ENCODE measurements at places on chromosomes 6 and 20.

- DNase-seq = no peak
These were observed 56.2 kb downstream of the ADGRF1 start for GRCh38 chr6:46985943-46986342.

DNA sequence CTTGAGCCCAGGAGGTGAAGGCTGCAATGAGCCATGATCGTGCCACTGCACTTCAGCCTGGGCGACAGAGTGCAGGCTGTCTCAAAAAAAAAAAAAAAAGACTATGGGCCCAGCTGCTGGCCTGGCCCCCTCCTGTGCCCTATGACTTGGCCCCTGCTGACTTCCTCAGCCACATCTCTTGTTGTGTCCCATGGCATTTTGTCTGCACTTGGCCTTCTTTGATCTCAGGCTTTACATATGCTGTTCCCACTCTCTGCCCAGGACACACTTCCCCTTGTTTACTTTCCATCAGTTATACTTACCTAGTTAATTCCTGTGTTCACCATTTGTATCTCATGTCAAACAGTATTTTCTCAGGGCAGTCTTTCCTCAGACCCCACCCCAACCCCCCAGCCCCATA, 44.5 kb downstream of the RPRD1B start:
- DNase-seq = no peak

GRCh38 chr20:61950641-61951071, 115.0 kb downstream of the TAF4 start:
- no peak for DNase-seq

DNA sequence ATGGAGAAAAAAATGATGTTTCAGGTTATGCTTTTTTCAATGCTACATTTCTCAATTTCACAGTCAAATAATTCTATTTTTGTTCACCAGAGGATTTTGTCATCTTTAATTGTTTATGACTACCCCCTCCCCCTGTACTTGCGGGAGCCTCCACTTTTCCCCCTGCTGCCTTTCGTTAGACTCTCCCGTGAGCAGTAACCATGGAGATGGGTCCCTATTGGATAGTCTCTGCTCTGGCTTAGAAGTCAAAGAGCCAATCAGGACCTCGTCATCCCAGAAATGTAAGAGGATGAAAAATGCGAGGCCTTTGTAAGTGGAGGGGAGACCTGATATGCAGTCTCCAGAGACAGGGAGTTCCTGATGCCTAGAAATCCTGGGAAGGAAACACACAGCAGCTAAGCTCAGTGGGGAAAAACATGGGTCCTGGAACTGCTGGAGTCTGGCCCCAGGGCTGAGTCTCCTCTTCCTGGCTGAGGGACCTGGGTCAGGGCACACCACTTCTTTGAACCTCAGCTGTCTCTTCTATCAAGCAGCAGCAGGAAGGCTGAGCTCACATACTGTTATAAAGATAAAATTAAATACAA, 298.7 kb downstream of the TSHZ2 start:
- no peak for DNase-seq

- DNase-seq = no peak
These were observed 612.3 kb upstream of the BTBD3 start for GRCh38 chr20:11305406-11305805.

DNA sequence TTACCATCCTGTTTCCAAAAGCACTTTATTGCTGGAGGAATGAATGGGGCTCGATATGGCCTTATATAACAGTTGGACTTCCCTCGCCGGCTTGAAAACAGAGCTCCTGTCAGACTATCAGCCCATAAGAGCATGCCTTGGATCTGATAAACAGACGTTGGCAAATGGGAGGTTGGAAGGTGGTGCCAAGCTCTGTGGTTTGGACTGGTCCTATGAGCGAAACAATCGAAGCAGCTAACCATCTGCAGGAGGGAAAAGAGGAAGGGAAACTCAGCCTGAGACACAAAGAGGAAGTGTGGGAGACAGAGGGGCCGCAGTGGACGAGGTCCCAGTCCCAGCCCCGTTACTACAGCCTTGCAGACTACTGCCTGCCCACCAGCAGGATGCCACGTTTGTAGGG, 92.9 kb downstream of the TFAP2C start:
- DNase-seq = no peak

GRCh38 chr6:143139239-143139784, 78.6 kb downstream of the AIG1 start:
- no peak for DNase-seq

- DNase-seq = peak; percentile 97
These were observed 103.7 kb downstream of the TOX2 start for GRCh38 chr20:44018259-44018941.

GRCh38 chr20:13995086-13995665, at the start of gene MACROD2:
MACROD2 (plus strand) TSS chr20:13995516.
- DNase-seq = peak; percentile 94

DNA sequence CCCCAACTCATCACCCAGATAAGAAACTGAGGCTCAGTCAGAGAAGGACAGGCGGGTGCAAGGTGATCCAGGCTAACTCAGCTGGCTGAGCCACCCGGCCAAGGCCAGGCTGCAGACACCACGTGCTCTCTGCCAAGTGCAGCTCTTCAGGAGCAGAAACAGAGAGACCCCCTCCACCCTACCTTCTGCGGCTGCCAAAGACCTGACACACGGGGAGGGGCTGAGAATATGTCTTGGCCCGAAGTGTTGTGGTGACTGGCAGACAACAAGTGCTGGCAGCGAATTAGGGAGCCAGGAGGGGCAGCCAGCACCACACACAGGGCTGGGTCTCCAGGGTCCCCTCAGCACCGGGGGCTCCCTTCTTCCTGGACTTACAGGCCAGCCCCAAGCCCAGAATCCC, 22.5 kb downstream of the PREX1 start:
- no peak for DNase-seq

DNA sequence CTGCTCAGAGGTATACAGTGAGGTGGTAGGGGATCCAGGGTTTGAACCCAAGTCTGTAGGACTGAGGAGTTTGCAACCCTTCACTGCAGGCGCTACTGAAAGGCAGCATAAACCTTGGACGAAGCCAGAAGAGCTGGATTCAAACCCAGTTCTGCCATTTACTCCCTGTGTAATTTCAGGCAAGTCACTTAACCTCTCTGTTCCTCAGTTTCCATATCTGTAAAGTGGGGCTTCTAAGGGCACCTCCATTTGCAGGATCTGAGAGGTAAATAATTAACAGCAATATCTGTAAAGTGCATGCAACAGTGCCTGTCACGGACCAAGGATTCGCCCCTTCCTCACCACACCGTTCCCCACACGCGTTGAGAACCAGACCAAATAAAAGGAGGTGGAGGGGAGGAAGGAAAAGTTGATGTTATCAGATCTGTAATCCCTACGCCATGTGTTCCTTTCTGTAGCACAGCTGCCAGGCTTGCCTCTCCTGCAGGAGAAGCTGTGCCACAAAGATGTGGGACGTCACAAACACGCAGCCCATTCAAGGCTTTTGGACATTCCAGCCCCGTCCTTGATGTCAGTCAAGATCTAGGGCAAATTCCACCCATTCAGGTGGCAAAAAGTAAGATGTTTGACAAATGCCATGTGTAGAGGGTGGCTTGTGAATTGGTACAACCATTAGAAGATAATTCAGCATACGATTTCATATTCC, 9.8 kb downstream of the RIPOR3 start:
- DNase-seq = no peak

DNA sequence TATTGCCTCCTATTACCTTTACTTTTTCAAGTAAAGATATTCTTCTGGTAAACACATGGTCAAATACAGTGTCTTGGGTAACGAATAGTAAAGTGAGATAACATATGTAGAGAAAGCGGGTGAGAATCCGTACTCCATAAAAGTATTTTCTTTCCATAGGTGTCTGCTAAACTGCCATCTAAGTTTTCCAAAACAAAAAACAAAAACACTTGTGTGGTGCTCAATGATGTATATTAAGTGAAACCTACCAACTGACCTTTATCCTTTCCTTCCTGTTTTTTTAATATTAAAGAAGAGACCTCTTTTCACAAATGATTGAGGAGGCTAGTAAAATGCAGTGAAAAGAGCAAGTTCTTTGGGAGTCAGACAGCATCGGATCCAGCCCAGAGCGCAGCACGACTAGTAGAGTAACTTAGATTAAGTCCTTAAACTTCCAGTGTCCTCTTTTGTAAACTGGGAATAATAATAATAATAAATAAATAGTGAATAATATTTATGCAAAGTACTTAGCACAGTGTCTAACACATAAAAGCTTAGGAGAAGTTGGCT, 437 bp upstream of the CDKAL1 start:
- no peak for DNase-seq

GRCh38 chr20:49475292-49476015, 7.0 kb downstream of the KCNB1 start:
- no peak for DNase-seq

DNA sequence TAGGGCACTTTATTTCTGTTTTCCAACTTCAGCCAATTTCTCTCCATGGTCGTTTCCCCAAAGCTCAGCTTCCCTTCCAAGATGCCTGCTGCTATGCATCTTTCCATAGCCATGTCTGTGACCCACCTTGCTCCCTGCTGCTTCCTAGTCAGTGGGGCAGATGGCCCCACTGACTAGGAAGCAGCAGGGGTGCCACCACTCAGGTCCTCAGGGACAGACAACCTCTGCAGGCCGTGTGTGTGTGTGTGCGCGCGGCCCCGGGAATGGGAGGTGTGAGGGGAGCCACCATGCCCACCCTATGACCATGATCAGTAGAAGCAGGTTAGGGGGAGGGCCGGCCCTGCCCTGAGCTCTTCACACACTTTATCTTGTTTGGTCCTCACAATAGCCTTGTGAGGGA, 2.7 kb upstream of the IP6K3 start:
- no peak for DNase-seq

DNA sequence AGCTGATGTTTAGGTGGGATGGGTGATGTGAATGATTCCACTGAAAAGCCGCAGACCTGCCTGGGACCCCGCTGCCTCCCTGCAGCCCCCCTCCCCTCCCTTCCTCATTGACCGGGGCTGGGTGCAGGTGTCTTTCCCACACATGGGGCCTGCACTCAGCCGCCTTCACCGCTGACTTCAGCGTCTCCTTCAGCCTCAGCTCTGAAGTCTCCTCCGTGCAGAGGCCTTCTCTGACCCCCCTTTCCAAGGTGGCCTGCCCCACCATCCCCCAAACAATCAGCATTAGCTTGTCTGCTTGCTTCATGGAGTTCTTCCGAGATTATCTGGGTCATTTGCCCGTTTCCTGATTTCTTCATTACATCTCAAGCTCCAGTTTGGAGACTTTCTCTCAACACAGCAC, 140.7 kb downstream of the SMOC2 start:
- DNase-seq = no peak

GRCh38 chr6:34273242-34273805, 24.5 kb upstream of the SMIM29 start:
- no peak for DNase-seq

GRCh38 chr6:7973584-7973983, 63.0 kb upstream of the TXNDC5 start:
- no peak for DNase-seq

- no peak for DNase-seq
These were observed 85.1 kb downstream of the LYRM4 start for GRCh38 chr6:5175635-5176034.

- DNase-seq = no peak
These were observed 520.0 kb upstream of the IRAK1BP1 start for GRCh38 chr6:78347191-78347916.
